ENCODE measurements at places on chromosomes 12 and 14.

DNA sequence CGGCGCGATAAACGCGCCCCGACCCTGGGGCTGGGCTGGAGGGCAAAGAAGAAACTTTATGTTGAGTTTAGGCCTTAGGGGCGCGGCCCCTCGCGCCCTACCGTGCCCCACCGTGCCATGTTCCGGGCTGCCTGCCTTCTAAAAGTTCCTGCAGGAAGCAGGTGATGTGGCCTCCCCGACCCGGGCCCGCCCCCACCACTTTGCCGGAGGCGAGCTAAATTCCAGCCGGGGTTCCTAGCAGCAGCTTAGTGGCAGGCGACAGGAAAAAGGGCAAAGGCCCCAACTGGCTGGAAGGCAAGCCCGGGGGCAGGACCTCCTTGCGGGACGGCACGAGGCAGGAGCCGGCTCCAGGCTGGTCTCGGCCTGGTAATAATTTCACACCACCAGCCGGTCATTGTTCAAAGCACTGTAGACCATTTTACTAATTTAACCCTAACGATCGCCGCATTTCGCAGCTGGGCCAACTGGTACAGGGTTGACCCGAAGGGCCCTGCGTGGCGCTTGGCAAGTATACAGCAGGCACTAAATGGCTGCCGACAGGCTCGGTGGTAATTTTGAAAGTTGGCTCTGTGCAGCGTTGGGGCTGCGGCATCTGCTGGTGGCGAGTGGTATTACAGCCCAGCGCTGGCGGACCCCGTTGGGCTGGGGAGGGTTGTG is 895 bp upstream of the CCDC88C start:
- DNase-seq = peak; percentile 39

- no peak for DNase-seq
Measured at GRCh38 chr14:97306133-97306759, 509.1 kb downstream of the VRK1 start.

- no peak for DNase-seq
Measured at GRCh38 chr14:56744016-56744415, 66.3 kb downstream of the OTX2 start.

- DNase-seq = peak; percentile 100
Measured at GRCh38 chr12:32115404-32116104, 8.9 kb downstream of the BICD1 start.

- DNase-seq = no peak
Measured at GRCh38 chr12:10595881-10596280, 17.5 kb downstream of the MAGOHB start.

DNA sequence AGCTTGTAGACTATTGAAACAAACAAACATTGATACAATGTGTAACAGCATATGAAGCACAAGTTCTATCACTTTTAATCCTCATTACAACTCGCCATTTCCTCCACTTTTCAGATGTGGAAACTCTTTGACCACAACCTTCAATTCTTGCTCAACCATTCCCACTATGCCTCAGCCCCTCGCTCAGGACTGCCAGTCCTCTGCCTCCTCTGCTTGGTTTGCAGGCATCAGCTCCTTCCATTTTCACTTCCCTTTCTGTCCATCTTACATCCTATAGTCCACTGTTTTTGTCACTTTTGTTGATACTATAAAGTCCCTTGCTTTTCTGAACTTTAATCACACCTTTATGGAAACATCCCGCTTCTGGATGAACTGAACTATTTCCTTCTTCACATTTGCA is 28.2 kb upstream of the CD27 start:
- DNase-seq = no peak

DNA sequence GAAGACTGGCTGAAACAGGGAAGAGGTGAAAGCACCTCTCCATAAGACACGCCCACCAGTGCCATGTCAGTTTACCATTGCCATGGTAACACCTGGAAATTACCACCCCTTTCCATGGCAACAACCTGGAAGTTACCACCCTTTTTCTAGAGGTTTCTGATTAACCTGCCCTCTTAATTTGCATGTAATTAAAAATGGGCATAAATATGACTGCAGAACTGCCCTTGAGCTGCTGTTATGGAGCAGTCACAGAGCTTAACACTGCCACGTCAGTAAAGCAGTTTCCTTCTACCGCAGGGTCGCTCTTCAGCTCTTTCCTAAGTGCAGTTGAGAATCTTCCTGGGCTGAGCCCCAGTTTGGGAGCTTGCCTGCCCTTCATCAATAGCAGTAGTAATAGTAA is 55.2 kb downstream of the RASSF3 start:
- no peak for DNase-seq

- DNase-seq = peak; percentile 94
Measured at GRCh38 chr12:79690638-79691510, at the start of gene PAWR. Gene PAWR (minus strand): TSS chr12:79690964. CDS start chr12:79690244, 720 bp downstream.

GRCh38 chr14:102320033-102320660 is 601 bp downstream of the ZNF839 start:
- DNase-seq = peak; percentile 61

- DNase-seq = peak; percentile 49
Measured at GRCh38 chr14:38137005-38137404, 70.7 kb upstream of the SSTR1 start.

DNA sequence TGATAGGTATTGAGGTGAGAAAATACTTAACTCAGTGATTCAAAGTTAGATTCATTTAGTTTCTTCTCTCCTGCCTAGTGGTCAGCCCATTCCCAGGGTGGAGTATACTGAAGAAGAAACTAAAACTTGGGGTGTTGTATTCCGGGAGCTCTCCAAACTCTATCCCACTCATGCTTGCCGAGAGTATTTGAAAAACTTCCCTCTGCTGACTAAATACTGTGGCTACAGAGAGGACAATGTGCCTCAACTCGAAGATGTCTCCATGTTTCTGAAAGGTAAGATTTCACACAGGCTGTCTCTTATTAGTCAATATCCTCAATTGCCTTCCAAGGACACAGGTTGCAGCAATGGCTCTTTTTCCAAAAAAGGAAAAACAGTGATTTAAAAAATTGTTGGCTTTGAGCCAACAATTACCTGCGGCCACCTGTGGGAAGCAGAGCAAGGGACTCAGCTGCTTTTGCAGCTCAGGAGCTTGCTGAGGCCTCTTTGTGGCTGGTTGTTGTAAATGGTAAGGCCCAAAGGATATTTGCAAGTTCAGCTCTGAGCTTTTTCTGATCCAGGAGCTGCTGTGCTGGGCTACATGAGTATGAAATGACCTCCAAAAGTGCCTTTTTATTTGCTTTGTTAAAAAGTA is 33.9 kb downstream of the TPH2 start:
- no peak for DNase-seq

GRCh38 chr12:52980096-52980649 is 26.1 kb upstream of the EIF4B start:
- no peak for DNase-seq

DNA sequence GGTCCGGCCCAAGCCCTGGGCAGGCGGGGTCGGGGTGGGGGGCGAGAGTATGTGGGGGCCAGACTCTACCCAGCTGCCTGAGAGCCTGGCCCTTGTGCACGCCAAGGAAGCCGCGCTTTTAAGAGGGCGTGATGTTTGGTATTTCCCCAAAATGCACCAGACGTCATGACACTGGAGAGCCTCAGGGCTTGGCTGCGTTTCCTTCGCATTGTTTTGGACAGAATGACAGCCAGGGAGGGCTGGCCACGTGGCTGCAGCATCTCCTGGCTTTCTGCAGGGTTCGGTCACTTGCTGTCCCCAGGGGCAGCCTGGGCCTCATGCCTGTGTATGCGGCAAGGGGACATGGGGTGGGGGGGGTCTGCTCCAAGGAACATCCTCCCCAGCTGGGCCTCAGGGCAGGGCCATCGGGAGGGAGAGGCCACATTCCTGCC is 16.1 kb upstream of the NUDT14 start:
- peak; percentile 83 for DNase-seq

- DNase-seq = peak; percentile 90
Measured at GRCh38 chr12:47021298-47021697, 58.1 kb upstream of the PCED1B start.

DNA sequence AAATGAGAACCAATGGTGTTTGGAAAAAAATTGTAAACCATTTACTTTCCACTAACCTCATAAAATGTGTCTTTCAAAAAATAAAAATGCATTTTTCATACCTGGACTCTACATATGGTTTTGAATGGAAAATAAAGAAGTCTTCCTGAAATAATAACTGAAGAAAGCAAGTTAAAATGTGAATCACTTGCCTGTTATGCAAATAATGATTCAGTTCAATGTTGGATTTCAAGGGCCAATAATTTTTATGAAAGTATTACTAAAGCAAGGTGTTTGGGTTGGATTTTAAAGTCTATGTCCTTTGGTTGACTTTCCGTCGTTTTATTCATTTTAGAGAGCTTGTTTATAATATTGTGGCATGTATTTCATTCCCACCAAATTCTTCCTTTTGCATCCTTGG is 138.7 kb downstream of the CCDC91 start:
- no peak for DNase-seq

- no peak for DNase-seq
Measured at GRCh38 chr14:88179716-88180115, 143.4 kb downstream of the KCNK10 start.
